ENCODE measurements at places on chromosomes 11 and 22.

DNA sequence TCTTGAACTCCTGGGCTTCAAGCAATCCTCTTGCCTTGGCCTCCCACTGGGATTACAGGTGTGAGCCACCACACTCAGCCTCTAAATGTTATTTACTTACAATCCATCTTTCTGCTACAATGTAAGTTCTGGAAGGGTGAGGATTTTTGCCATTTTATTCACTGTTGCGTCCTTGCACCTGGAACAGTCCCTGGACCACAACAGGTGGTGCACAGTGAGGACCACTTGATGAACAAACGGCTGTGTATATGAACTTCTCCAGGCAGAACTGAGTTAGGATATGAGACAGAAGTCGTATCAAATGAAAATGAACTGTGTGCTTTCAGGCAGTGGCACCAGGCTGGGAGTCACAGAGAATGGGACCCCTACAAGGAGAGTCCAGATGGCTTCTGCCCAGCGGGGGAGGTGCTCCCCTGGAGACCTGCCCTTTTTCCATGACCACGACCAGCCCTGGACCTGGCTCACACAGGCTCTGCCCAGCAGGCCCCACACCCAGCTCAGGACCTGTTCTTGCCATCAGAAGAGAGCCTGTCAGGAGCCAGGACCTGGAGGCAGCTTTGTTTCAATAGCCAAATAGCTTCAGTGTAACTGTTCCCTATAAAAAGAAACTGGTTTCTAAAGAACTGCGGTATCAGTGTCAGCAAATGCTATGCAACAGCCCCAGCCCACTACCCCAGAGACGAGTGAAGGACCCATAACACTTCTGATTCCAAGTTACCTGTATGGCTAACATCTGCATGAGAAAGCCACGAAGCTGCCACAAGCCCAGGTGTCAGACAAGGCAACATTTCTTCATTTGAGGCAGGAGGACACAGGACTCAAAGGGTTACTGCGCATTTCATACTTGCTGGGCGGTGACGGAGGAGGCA, 104.9 kb downstream of the MICAL3 start:
- DNase-seq, result no peak

DNA sequence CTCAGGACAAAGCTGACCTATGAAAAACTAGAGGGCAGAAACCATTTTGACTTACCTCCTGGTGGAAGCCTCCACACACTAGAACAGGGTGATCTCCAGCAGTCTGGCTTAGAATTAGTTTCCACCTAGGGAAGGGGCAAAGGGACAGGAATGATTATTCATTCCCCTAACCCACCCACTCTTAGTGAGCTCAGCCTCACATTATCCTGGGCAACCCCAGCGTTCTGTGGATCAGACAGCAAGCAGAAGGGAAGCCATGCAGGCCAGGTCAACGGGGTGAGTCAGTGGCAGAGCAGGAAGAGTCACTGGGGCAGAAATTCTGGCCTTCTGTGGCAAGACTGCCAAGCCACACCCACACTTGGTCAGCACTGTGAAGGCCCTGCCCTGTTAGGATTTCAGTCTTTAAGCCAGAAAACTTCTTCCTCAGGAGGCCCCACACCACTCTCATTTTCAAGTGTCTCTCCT, 10.5 kb downstream of the NUMA1 start:
- no peak for DNase-seq

GRCh38 chr11:130006929-130007328, 4.3 kb upstream of the PRDM10 start:
- DNase-seq, result no peak

DNA sequence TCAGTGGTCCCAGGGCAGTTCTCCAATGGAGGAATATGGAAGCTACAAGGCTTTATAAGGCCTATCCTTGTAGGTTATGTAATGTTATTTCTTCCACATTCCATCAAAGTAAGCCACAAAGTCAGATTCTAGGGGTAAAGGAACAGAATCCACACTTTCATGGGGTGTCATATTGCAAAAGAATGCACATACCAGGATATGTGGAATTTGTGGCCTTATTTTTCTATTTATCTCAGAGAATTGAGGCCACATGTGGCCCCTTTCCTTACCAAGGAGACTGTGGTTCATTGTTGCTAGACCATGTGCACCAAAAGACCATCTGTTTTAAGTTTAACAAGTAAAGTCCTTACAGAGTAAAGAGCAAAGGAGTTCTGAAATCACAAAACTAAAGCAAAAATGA, 12.9 kb downstream of the LRRC4C start:
- DNase-seq, result no peak

- no peak for DNase-seq
These were observed 191.7 kb downstream of the DSCAML1 start for GRCh38 chr11:117605331-117605730.

DNA sequence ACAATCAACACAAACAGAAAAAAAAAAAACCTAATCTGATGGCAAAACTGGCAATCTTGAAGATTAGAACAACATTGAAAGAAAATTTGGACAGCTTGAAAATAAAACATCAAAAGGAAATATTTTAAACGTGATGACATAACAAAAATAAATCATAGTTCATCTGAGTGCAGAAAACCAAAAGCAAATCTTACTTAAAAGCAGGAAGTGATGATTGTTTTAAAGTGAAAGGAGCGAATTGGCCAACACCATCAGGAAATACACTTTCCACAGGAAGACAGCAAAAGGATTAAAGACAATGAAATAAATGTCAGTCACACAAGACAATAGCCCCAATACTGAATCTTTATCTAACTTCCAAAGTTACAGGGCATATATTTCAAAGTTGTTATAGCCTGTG, 696.5 kb upstream of the CHORDC1 start:
- DNase-seq, result no peak

DNA sequence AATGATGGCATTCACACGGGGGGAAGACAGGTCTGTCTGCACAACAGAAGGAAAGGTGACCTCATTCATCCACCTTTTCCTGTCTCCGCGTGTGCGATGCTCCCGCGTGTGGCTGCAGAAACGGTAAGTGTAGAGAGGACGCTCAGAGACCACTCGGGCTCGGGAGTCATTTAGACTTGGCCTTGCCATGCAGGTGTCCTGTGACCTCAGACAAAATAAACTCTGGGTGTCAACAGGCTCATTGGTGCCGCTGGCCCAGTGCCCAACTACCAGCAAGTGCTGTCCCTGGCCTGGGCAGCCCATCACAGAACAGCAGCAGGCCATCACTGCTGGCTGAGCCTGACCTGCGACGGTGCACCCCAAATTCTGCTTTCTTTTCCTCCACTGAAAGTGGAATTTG, 48.1 kb upstream of the ARFGAP3 start:
- no peak for DNase-seq

DNA sequence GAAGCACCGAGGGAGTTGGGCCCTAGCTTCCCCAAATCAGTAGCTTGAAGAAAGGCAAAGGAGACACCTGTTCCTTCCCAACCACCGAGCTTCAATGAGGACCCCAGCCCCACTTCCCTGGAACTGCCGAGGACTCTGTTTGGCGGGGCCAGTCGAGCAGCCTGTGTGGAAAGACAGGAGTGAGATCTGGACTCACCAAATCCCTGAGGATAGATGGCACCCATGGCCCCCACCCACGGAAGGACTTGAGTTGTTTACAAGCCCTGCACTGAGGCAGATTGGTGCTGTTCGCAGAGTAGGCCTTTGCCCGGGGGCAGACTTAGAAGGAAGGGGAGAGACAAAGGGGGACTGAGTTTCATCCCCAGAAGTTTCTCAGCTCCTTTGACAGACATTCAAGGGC, 64.6 kb downstream of the FEZ1 start:
- no peak for DNase-seq

DNA sequence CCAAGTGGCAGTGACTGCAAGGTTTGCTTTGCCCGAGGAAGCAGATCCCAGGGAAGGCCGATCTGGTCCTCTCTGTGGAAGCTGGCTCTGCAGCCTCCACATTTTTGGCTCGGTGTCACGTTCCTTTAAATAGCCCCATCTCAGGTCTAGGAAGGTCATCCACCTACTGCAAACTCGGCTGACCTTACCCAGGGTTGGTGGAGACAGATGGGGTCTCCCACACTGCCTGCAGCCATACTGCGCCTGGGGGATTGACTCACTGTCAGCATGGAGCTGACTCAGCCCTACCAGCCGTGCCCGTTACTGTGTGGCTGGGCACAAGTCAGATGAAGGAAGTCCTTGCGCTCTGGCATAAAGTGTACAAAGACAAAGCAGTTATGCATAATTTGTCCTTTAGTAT, 16.9 kb downstream of the CDPF1 start:
- DNase-seq, result no peak

DNA sequence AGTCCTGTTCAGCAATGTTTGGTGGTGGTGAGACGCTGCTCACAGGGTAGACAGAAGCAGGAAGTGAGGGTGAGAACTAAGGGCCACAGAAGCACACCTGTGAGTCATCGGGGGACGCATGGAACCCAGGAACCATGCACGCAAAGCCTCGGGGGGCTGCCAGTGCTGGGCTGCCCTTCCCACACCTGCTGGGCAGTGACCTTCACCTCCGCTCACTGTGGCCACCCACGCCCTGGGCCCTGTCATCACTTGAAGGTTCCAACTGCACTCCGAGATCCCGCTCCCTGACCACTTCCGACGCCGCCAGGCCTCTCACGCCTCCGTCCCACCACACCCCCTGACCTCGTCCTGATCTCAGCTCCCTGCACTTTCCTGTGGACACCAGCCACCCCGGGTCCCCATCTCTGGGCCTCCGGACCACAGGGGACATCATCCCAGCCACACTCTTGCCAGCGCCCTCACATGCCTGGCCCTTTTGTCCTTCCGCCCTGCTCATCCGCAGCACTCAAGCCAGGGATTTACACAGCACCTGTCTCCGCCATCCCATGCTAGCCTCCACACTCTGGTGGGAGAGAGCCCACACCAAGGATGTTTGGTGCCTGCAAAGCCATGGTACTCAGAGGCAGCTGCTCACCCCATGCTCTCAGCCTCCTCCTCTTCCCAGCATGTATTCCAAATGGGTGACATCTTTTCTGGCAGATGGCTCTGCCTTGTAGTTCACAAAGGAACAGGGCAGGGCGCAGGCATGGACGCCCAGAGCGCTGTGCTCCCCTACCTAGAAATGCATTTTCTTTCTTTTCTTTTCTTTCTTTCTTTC, 23.1 kb upstream of the ATXN10 start:
- no peak for DNase-seq

GRCh38 chr11:1988667-1989317, 8.8 kb downstream of the H19 start:
- DNase-seq, result no peak

GRCh38 chr11:84260862-84261261, 974.7 kb upstream of the CCDC90B start:
- DNase-seq, result no peak

GRCh38 chr11:12441231-12441861, 64.0 kb downstream of the PARVA start:
- no peak for DNase-seq

GRCh38 chr11:130161441-130162145, 2.0 kb downstream of the ST14 start:
- no peak for DNase-seq

- DNase-seq, result no peak
These were observed 68.2 kb downstream of the CASP12 start for GRCh38 chr11:104830080-104830479.

- DNase-seq, result no peak
These were observed 75.7 kb downstream of the KIAA1671 start for GRCh38 chr22:25027959-25028840.

DNA sequence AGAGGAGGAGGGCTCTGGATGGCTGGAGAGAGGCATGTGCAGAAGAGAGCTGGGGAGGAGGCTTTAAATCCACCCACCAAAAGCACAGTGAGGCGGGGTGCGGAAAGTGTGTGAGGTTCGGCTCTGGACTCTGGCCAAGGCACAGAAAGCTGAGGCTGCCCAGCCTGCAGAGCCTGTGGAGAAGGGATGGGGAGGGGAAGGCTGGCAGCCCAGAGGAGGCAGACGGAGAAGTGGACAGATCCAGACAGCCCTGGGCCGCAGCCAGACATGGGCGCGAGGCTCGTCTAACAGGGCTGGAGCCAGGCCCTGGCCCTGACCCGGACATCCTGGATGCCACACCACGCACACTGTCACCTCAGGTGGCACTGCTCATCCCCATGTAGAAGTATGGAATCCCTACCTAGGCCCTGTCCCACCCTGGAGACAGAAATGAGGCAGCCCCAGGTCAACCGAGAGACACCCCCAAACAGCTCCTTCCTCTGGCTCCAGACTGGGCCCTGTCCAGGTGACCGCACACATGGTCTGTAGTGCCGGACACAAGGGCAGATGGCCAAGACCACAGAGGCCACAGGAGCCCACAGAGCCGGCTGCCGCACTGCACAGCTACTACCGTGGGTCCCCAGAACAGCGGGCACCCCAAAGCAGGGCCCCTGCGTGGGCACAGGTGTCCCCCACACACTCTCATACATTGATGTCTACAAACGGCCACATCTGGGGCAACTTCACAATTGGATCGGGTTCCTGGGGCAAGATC, 16.6 kb upstream of the MOB2 start:
- DNase-seq, result no peak

- no peak for DNase-seq
These were observed 32.5 kb upstream of the OR6M1 start for GRCh38 chr11:123838659-123839058.

DNA sequence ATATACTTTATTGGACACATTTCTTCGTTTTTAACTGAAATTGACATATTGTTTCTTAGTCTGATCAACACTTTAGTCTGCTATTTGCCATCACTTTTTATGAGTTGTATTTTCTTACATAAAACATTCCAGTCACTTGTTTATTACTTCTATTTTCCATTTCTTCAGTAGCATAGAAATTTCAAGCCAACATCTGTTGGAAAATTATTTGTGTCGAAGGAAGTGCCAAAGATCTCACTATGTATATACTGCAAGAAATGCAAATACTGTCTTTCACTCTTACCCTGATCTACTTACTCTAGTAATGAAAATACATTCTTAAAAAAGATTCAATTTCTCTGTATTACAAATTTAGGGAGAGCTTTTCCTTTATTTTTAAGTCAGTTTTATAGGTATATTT, 105.9 kb downstream of the SLC17A6 start:
- DNase-seq, result no peak

- DNase-seq, result no peak
These were observed 122.8 kb downstream of the HIPK3 start for GRCh38 chr11:33379947-33380346.

GRCh38 chr11:86171627-86172026, 72.9 kb upstream of the EED start:
- no peak for DNase-seq

DNA sequence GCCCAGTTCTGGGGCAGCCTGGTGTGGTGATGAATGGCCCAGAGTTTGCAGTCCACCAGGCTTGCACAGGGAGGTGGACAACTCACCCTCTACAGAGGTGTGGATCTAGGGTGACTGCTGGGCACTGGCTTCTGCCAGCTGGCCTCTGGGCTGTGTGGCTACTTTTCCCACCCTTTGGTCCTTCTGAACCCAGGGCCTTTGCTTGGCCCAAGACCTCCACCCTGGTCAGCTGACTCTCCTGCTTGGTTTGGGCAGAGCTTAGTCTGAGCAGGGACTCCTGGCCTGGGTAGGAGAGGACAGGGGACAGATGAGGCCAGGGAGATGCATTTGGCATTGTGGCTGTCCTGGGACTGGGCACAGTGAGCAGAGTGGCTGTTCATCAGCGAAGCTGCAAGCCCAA, 83.0 kb upstream of the SHANK2 start:
- no peak for DNase-seq

Measured in stimulated activated CD4-positive, alpha-beta T cell treated with anti-CD3 and anti-CD28 coated beads, Interleukin-2, amount 100 ng/mL, for 4 hours (primary cell).